Left lung (tissue), 14 donors: ENCODE measurements at places on chromosomes 2 and 18. TPM values are rescaled to one million over a fixed set of nuclear protein-coding genes. Genes with fewer than 3 reads are reported as not detected.
A peak's percentile ranks its signal among the peaks of the same experiment; 100 is the strongest.

LOXL3 gene
- 10.2 TPM for polyA plus RNA-seq

DNA sequence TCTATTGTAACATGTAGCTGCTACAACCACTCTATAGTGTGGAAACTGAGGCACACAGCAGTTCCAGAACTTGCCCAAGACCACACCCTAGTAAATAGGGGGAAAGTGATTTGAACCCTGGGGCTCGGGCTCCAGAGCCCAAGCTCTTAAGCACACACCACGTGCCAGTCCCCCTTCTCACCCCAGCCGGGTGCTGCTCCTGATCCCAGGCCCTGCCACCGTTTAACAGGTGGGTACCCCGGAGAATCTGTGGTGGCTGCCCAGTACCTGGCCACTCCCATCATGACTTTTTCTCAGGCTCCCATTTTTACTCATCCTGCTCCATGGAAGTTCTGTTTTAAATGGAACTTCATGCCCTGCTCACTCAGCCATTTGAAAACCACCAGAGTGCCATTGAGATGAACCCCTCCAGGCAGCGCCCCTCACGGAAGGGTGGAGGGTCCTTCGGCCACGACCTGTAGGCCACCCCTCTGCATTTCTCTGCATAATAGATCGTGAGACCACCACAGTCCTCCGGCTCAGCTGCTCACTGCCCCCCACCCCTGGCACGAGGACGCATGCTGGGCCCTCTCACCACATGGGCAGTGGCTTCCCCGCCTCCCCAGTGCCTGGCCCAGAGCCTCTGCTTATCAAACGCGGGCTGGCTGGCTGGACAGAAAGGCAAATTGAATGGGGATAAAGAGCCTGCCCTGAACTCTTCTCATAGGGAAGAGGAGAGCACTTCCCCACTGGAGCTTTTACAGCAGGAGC is 42.1 kb downstream of the TMEM37 start:
- peak; percentile 65 for DNase-seq

ZNF516 gene
- 48.4 TPM for polyA plus RNA-seq

NEU2 gene
- polyA plus RNA-seq, result not detected

SRD5A2 gene
- 0.65 TPM for polyA plus RNA-seq

DNA sequence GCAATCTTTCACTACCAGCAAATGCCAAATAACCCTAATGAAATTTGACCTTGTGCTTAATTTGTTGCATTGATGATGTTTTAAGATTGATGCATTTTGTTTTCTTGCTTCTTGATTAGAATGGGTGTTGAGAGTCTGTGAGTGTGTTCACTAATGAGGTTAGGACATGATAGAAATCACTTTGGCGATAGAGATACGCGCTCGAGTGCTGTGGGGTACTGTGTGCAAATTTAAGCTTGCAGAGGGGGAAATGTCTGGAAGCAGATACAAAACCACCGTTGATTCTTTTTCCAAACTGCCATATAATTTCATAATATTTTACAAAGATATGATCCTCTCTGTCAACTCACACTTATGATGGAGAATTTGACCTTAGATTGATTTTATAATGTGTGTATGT is 200.9 kb downstream of the PIEZO2 start:
- DNase-seq, result no peak

ADRA2B gene
- polyA plus RNA-seq, result 1.2 TPM

GRCh38 chr18:5464251-5464650 is 79.5 kb downstream of the EPB41L3 start:
- DNase-seq, result no peak

- DNase-seq, result no peak
Observed at GRCh38 chr18:74284191-74284979, 7.4 kb downstream of the CYB5A start.

GRCh38 chr2:168633200-168633599 is 169.2 kb upstream of the NOSTRIN start:
- peak; percentile 58 for DNase-seq

DNA sequence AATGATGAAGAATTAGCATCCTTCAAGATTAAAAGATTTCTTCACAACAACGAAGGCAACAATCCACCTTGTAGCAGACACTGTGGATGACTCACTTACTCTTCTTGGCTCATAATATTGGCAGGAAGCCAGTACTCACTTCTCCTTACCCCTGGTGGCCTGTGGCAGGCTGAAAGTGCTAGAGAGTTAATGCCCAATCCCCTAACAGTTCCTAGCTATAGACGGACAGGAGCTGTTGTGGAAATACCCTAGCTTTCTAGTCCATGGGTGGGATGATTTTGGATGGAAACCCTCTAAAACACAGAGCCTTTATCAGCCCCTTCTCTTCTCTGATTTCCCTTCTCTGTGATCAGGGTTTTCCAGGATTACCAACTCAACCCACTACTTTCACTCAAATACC is 128.6 kb upstream of the NYAP2 start:
- no peak for DNase-seq

DNA sequence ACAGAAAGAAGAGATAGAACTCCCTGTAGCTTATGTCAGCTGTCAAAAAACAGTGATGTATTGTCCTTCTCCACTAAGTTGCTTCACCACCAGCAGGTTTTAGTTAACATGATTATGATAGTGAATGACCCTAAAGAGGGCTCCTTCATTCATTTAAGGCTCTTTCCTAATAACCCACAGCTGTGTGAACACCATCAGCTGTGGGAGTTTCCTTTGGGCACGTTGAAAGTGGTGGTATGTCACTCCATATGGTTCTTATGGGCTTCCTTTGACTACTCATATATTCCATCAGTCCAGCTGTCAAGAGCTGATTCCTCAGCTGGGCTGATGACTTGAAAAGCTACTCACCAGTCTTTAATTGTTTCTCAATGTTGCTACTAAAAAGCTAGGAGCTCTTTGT is 210.3 kb downstream of the UBE2E3 start:
- DNase-seq, result no peak

DNA sequence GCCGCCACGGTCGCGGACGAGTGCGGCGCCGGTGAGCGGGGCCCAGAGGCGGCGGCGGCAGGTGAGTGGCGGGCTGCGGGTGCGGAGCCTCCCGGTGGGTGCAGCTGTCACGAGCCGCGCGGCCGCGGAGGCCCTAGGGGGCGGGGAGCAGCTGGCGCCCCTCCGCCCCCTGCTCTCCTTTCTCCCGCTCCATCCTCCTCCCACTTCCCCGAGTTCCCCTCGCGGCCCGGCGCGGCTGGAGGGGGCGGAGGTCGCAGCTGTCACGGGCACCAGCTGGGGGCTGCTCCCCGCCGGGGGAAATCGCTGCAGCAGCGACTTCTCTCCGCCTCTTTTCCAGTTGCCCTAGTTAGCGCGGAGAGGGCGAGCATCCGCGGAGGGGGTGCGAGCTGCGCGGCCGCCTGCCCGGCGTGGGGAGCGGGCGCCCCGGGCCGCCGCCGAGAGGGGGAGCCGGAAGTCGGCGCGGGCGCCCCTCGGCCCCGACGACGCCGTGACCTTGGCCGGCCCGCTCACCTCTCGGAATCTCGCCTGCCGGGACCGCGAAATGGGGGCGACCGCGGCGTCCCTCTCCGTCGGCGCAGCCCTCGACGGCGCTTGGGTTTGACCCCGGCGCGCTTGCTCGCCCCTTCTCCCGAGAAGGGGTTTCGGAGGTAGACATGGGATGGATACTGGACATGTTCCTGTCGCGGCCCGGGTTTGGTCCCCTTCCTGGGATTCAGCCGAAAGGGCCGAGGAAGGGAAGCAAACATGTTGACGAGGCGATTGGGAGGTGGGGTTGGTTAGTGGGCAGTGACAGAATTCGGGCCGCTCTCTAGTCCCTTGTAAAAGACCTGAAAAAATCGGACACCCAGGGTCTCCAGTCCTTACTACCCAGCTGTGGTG is 727 bp downstream of the NCOA1 start:
- peak; percentile 81 for DNase-seq

DNA sequence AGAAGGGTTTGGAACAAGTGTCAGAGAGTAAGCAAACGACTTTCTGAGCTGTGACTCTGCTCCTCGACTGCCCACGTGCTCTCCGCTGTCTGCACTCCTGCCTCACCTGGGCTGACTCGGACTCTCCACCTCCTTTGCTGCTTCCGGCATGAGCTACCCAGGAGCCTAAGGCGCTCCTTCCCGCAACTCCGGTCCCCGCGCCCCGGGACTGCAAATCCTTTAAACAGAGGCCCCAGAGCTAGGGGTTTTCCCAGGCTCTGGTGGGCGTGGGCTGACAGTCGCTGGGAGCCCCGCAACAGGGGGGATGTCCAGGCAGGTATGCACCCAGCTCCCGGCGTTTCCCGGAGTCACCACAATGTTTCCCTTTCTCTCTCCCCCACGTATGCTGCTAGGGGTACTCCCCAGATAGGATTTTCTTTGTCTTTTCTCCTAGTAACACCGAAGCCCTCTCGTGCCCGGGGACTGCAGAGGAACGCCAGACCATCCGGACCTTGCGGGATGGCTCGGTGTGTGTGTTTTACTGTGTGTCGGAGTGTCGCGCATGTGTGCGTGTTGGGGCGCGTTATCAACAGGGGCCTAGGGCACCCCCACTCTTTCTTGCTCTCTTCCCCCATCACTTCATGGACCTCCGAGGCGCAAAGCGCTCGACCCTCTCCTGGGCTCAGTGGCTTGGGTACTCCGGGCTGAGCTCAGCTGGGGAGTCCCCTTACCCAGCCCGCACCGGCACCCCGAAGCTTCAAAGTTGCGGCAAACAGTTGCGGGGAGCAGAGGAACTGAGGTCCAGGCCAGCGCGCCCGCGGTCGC is 691 bp upstream of the THSD7B start:
- DNase-seq, result peak; percentile 25

- no peak for DNase-seq
Observed at GRCh38 chr18:46113751-46114150, 9.6 kb downstream of the HAUS1 start.

- no peak for DNase-seq
Observed at GRCh38 chr2:64665709-64666108, 12.0 kb upstream of the SERTAD2 start.

GRCh38 chr2:33108483-33109443 is 162.0 kb downstream of the LTBP1 start:
- no peak for DNase-seq

TEKT4 gene
- 3.2 TPM for polyA plus RNA-seq

DNA sequence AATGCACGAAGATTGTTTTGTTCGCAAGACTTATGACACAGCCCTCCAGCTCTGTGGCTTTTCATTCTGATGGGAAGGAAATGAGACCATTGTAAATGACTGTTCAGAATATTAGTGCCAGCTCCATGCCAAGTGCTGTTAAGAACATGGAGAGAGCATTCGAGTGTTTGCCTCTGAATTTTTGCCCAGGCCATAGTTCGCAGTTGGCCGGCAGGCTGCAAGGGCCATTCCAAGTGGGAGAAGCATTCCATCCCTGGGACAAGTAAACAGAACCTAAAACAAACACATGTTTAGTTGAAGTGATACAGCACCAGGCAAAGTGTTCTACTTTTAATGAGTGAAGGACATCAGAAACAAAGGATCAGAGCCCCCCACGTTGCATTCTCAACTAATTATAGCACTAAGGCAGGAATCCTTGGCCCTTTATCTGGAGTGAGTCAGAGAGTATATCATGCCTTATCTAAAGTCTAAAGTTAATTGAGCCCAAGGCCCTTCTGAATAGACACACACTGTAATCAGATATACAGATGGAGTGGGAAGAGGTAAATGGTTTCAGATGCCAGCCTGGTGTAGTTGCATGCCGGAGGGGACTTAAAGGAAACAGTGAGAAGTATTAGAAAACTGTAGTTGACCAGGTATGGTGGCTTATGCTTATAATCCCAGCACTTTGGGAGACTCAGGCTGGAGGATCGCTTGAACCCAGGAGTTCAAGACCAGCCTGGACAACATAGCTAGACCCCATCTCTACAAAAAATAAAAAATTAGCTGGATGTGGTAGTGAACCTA is 53.3 kb downstream of the NEDD4L start:
- DNase-seq, result peak; percentile 59

DHRS9 gene
- 0.54 TPM for polyA plus RNA-seq

- no peak for DNase-seq
Observed at GRCh38 chr18:10455726-10456453, 1.5 kb downstream of the APCDD1 start.

GPR55 gene
- polyA plus RNA-seq, result 0.09 TPM

- DNase-seq, result no peak
Observed at GRCh38 chr2:149597050-149597667, 9.6 kb upstream of the MMADHC start.

- DNase-seq, result no peak
Observed at GRCh38 chr2:83071352-83071751, 1387.7 kb downstream of the SUCLG1 start.

- DNase-seq, result no peak
Observed at GRCh38 chr2:201258666-201259615, 1.4 kb upstream of the CASP8 start.

- no peak for DNase-seq
Observed at GRCh38 chr2:30259827-30260679, 28.7 kb downstream of the LBH start.

DNA sequence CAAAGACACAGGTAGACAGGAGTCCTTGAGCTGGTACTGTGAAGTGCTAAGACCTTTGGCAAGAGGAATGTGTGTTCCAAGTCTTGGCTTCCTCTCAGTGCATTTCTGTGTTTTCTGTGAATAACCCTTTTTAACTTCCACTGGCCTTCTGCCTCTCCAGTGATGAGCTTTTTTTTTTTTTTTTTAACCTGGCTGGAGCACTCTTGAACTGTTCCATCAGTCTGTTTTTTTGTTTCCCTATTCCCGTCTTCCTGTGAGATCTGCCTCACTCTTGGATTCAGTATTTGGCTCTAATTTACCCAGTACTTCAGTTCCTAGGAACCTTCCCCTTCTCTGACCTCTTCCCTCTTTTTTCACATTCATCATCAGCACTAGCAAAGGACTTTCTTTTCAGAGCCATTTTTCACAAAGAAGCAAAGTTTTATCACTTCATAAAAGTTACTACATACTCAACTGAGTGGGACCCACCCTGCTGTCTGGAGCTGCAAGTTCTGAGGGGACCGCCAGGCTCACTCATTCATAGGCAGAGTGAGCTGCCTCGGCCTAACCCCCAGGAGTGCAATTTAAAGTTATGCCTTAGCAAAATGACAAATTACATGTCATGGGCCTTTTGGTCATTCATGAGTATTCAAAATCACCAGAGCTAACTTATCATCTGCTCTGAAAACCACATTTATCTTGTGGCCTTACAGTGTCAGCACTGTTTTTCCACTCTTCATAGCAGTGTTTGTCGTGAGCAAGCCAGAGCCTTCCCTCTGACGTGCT is 126.9 kb upstream of the DAPL1 start:
- DNase-seq, result no peak

GRCh38 chr2:127506510-127506909 is 19.8 kb downstream of the IWS1 start:
- DNase-seq, result no peak

GRCh38 chr18:25465152-25465732 is 113.3 kb upstream of the ZNF521 start:
- no peak for DNase-seq

DNA sequence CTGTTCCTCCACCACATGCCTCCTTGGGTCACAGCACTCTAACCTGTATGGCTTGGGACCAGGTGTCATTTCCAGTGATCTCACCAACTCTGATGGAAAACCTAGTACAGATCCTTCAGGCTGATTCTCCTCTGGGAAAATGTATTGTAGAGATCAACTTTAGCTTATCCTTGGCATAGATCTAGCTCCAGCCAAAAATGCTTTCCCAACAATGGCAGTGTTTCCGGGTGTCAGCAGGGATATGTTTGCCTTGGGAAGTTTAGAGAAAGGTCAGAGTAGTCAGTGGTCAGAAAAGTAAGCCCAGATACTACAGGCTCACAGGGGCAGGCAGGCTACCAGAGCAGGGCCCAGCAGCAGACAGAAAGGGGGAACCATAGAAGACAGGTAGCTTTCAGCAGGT is 73.6 kb downstream of the CD8B2 start:
- no peak for DNase-seq

- no peak for DNase-seq
Observed at GRCh38 chr18:37428288-37428974, 137.2 kb downstream of the CELF4 start.

GPAT2 gene
- 3.7 TPM for polyA plus RNA-seq

GRCh38 chr2:230312638-230313037 is 14.4 kb upstream of the SP140L start:
- DNase-seq, result no peak
